ENCODE measurements at places on chromosomes 2 and 18.

- DNase-seq: no peak
Observed at GRCh38 chr2:240290432-240291336, 144.8 kb upstream of the GPC1 start.

GRCh38 chr2:72576459-72576858, 249.4 kb downstream of the EXOC6B start:
- DNase-seq: no peak

- DNase-seq: no peak
Observed at GRCh38 chr2:198774576-198774975, 683.2 kb downstream of the SATB2 start.

GRCh38 chr18:79258447-79258846, 137.3 kb upstream of the NFATC1 start:
- no peak for DNase-seq

All from stimulated activated CD4-positive, alpha-beta T cell treated with anti-CD3 and anti-CD28 coated beads, Interleukin-15, amount 100 ng/mL, for 48 hours (primary cell).